ENCODE measurements at places on chromosomes 1 and 21.

DNA sequence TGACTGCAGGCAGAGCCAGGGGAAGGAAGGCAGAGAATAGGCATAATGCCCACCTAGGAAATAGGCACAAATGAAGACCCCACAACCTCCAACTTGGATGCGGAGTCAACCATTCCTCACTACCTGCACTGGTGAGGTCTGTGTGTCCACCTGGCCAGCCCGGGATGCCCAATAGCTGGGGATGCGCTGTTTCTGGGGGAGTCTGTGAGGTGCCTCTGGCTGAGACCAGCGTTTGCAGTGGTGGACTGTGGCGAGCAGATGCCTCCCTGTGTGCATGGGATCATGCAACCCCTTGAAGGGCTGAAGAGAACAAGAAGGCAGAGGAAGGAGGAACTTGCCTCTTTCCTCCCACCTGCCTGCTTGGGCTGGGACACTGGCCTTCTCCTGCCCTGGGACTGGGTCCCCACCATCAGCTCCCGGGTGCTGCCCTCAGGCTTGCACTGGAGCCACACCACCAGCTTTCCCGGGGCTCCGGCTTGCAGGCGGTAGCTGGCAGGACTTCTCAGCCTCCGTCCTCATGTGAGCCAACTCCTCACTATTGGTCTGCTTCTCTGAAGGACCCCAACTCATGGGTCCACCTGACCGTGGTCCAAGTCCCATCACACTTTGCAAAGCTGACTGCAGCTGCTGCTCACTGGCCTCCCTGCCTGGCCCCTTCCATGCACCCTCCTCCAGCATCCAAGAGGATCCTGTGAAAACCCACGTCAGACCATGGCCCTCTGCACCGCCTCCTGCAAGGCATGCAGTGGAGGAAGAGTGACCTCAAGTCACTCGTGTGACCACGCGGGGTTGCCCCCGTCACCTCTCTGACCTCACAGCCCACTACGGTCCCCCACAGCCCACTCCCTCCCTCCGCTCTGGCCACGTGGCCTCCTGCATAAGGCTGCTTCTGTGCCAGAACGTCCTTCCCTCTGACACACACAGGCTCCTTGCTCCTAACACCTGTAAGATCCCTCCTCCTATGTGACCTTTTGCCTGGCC lies 2.7 kb upstream of the PDE9A start:
- no peak for DNase-seq

DNA sequence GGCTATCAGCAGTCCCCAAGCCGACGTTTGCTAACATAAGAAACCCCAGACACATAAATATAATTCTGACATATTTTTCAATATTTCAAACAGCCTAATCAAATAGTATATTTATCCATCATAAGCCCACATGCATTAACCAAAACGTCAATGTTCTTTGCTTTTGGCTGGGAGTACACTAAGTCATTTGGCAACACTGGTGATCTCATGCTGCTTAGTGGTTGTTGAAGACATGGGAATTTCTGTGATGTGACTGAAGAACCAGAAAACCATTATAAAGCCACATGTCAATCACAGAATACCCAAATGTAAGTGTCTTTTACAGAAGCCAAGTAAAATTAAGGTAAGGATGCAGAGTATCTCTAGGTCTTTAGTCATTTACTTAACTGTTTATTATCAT lies 57.6 kb downstream of the PLPPR5 start:
- DNase-seq: no peak

GRCh38 chr1:165312591-165312990 lies 43.9 kb downstream of the LMX1A start:
- no peak for DNase-seq

GRCh38 chr21:43842742-43843141 lies 22.3 kb upstream of the AGPAT3 start:
- DNase-seq: no peak

GRCh38 chr1:109527098-109527811 lies 12.4 kb upstream of the GPR61 start:
- DNase-seq: no peak

DNA sequence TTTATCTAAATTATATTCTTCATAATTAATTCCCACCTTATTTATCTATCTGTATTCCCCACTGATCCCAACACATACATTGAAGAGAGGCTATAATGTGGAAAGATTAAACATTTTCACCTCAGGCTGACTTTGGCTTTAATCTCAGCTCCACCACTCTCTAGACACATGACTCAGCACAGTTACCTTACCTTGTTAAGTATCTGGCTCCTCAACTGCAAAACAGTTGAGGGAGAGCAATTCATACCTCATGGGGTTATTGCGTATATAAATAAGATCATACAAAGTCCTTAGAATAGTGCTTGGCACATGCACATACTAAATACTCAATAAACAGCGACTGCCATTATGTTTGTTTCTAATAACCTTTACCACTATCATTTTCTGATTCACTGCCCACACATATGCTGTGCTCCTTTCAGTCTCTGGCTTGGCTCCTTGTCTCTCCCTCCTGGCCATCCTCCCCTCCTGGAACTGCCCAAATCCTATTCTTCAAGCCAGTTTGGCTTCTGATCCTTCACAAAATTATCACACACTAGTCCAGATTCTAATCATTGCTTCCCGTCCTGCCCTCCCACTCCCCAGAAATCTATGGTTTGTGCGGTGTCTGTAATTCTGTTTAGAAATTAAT lies 50.1 kb downstream of the BCL9 start:
- DNase-seq: no peak

DNA sequence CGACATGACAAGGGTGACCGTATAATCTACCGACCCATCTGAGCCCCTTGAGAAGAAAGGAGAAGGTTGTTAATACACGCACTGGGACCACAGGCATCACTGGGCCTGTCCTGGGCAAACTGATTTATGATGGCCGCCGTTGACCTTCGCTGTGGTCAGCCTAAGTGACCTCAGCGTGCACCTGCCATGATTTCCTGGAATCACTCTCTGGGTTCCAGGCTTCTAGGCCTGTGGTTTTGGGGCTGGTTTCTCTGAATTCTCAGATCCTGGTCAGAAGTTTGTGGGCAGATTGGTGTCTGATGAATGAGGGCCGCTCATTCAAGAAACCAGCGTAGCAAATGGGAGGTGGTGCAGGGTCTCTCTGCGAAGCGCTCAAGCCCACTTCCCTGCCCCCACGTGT lies 64.0 kb downstream of the SIK1 start:
- DNase-seq: no peak
